ENCODE measurements at places on chromosomes 6 and 20. TPM values are rescaled to one million over a fixed set of nuclear protein-coding genes. Genes with fewer than 3 reads are reported as not detected.

DNA sequence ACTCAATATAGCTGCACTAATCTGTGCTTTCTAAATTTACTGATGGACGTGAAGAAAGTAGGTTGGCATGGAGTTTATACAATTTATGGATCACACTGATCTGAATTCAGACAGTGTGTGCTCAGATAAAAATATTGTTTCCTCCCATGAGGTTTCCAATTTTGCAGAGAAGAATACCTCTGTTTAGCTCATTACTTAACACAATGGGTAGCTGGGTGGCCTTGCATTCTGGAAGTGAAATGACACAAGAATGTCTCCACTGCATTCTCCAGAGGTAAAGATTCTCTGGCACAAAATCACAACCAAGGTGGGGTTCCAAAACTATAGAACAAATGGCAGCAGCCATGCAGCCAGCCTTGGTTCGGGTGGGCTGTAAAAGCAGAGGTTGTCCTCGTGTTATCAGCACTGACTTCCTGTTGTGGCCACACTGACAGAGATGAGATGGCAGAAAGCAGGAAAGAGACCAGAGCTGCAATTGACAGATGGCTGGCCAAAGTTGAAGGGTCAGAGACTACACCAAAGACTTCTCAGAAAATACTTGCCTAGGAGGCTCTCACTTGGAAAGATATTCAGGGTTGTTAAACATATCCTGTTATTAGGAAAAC lies 50.2 kb downstream of the HDAC2 start:
- no peak for DNase-seq

DNA sequence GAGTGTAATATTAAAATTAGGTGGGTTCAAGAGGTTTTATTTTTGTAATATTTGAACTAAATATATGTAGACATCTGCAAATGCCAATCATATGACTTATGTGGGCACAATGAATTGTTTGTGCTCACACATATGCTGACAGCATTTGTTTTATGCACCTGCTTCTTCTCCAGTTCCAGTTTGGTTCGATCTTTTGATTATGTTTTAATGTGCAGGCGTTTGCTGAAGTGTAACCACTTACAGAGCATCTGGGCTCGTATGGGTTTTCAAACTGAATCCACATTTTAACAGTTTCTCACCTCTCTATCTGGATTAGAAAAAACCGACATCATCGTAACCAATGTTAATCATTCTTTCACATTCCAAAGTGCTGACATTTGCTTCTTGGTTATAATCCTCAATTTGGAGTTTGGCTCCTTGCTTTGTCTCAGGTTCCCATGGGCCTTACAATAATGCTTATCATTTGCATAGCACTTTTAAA lies 129.1 kb upstream of the SPACA1 start:
- DNase-seq = no peak

- no peak for DNase-seq
Measured at GRCh38 chr20:16317445-16318362, 255.5 kb downstream of the KIF16B start.

GRCh38 chr20:44738813-44739477 lies 6.7 kb upstream of the KCNK15 start:
- peak; percentile 61 for DNase-seq

DNA sequence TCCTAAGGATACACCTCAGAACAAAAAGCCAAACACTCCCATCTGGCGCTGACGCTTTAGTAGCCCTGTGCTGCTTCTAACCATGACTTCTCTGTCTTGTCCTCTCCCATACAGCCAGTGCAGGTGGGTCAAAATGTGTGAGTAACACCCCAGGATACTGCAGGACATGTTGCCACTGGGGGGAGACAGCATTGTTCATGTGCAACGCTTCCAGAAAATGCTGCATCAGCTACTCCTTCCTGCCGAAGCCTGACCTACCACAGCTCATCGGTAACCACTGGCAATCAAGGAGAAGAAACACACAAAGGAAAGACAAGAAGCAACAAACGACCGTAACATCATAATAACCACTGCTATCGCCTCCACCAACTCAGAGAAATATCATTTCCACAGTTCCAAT lies 1.4 kb downstream of the DEFB132 start:
- DNase-seq = no peak

- no peak for DNase-seq
Measured at GRCh38 chr20:37317994-37318640, 27.8 kb upstream of the SRC start.

- no peak for DNase-seq
Measured at GRCh38 chr20:52838510-52839241, 133.5 kb upstream of the TSHZ2 start.

DNA sequence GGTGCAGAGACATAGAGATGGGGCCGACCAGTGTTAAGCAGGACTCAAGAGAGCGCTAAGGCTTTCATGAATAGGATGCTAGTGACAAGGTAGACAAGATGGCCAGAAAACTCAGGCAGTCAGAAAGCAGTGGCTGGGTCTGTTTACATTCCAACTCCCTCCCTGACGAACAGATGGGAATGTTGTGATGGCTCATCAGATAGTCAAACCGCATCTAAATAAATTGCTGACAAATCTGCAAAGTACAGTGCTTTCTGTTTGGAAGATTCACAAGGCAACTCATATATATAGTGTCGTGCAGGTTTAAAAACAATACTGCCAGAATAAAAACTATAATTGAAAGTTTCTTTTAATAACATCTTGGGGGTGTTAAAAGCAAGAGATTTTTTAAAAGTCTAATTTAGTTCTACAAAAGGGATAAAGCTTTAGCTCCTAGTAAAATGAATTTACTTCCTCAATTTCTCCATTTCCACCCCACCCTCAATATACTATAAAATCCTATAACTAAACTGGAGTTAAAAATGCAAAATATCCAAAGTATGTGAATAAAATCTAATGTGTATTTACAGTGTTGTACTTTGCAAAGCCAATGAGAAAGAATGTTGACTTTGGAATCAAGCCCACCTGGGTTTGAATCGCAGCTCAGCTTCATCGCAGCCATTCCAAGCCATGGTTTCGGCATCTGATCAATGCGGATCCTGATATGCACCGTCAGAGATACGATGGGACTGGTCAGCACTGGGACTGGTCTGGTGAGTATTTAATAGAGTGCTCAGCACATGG lies 247.3 kb upstream of the PDE10A start:
- no peak for DNase-seq

DNA sequence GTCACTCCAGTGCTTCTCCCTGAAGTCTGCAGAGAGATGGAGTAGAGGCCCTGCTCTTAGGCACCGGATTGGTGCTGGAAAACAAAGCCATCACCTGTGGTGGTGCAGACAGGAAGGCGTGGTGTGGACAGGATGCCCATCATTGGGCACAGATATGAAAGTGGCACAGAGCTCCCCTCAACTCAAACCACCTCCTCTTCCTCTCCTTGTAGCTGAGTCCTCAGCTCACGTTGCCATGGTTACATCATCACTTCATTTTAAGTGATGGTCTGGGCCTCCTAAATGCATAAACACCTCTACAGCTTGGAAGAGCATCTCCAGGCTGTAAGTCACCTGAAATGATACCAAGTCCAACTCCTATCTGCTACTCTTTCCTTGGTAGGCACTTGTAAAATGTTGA lies 8.0 kb upstream of the RTF2 start:
- no peak for DNase-seq

DNA sequence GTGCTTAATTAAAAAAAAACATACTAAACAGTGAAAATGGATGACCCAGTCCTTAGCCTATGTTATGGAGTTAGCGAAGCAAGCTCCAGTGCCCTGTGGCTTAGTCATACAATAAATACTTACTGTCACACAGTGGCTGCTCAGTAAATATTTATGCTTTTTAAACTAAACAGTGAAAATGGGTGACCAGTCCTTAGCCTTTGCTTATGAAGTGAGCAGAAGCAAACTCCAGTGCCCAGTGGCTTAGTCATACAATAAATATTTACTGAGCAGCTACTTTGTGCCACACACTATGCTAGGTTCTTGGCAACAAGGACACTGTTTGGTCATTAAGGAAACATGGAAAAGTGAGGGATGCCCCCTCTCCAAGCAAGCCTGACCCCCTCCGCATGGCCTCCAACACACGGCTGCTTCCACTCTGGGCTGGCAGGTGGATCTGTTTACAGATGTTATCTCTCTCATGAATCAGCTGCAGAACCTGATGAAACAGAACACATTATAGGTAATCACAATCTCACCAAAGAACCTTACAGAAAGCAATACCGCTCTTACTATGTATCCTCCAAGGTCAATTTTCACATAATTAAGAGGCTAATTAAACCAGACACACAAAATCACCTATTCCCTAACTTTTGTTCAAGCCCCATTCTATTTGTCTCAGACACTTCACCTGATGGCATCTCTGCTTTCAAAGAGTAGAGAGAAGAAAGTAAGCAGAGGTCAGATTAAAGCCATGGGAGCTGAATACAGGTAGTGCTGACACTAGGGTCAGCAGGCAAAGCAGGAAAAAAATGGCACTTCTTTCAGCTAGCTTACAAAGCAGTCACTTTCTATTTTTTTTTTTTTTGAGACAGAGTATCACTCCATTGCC lies 27.3 kb downstream of the CDK5RAP1 start:
- DNase-seq = no peak

- DNase-seq = no peak
Measured at GRCh38 chr6:39892490-39893129, 41.7 kb downstream of the MOCS1 start.

DNA sequence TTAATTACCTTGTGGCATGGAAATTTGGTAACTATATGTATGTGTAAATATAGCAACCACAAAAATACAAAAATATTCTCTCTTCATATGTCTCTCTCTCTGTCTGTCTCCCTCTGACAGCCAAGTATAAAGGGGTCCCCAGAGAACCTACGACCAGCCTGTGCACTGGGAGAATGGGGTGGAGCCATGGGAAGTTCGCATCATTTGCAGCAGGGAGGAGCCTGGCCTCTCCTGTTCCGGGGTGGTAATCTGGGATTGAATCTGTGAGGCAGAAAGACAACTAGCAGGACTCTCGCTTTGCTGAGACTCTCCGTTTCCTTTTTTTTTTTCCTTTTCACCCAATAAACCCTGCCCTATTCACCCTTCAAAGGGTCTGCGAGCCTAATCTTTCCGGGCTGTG lies 1109.1 kb downstream of the HACE1 start:
- no peak for DNase-seq

DNA sequence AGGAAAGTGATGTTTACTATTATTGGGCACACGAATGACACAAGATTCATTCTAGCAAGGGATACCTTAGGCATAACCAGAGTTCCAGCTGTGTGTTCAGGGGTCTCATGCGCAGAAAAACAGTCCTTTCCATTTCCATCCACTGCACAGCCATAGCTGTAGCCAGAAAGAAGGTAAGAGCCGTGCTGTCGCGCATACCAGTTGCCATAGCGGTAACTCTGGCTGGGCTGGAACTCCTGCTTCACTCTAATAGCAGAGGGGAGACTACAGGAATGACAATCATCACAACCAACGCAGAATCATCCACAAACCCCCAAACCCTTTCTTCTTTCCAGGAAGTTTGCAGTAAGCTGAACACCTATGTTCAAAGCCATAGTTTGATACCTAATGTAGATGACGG lies 7.5 kb downstream of the C6orf52 start:
- no peak for DNase-seq

DNA sequence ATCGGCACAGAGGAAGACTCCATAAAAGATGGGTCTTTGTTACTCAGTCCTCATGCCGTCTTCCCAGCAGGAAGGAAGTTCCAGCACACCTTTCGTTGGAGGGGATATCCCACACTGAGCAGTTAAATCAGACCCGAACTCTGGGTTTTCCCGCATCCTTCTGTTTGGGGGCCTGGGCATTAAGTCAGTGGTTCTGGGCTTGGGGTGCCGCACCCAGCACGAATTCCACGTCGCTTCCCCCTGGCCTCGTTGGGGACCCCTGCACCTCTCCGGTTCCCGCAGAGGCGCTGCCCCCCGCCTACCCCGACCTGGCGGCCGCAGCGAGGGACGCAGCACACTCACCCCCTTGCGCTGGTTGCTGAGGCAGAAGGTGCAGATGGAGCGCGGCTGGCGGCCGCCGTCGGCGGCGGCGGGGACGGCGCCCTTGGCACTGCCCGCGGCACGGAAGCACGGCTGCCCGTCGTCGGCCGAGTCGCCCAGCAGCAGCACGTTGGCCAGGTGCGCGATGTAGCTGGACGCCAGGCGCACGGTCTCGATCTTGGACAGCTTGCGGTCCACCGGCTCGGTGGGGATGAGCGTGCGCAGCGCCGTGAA lies 641 bp downstream of the TCF15 start:
- DNase-seq = no peak

GRCh38 chr6:1872649-1873131 lies 263.0 kb downstream of the FOXC1 start:
- no peak for DNase-seq

- DNase-seq = no peak
Measured at GRCh38 chr20:38143646-38144554, 21.2 kb downstream of the TGM2 start.

DNA sequence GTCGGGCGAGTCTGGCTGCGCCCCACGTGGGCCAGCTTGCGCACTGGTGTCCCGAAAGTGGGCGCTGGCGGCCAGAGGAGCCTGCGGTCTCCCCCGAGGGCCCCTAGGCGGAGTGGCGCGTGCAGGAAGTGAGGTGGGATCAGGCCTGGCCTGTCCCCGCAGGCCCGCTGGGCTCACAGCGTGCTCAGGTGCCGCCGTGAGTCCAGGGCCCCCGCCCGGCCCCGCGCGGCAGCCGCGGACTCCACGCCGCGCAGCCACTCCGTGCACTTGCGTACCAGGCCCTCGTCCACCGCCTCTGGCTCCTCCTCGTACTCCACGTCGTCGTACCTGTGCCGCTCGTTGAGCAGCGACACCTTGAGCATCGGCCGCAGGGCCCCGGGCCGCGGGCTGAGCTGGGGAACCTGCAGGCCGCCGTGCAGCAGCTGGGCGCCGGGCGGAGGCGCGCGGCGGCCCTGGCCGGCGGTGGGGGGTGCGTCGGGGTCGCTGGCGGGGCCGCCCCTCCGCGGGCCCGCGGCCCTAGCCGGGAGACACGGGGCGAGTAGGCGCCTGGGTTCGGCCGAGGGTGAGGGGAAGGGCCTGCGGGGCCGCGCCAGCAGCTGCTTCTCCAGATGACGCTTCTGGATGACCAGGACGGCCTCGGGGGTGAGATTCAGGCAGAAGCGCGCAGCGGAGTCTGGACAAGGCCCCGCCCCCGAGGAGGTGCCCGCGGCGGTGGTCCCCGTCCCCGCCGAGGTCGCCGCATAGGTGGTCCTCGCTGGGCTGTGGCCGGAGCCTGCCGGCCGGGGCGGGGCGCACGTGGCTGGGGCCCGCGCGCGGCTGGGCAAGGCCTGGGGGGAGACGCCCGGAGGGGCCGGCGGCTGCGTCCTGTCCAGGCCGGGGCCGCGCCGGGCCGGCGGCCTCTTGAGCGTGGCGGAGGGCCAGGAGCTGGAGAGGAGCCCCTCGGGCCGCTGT lies 835 bp downstream of the PRR18 start:
- no peak for DNase-seq

- peak; percentile 50 for DNase-seq
Measured at GRCh38 chr6:166997768-166998255, 1.4 kb upstream of the CEP43 start.

- peak; percentile 47 for DNase-seq
Measured at GRCh38 chr6:170130771-170131241, 160.1 kb downstream of the DLL1 start.

Gene WDR46
- 81.5 TPM for total RNA-seq

Gene WFDC5
- not detected for total RNA-seq

Gene DAAM2
- total RNA-seq = not detected

Gene RNF144B
- total RNA-seq = 0.95 TPM

Gene STMND1
- not detected for total RNA-seq

Measured in activated naive CD4-positive, alpha-beta T cell treated with anti-CD3 and anti-CD28 coated beads, Interleukin-2, amount 50 U/mL, for 72 hours (primary cell).